Stimulated activated CD4-positive, alpha-beta T cell treated with anti-CD3 and anti-CD28 coated beads, Interleukin-1b, Interleukin-23, amount 100 ng/mL, for 1 hour (primary cell): ENCODE measurements at places on chromosomes 7 and 10.

- DNase-seq: no peak
These were observed 928 bp upstream of the CSTF2T start for GRCh38 chr10:51700228-51700817.

GRCh38 chr10:42836096-42836495, 53.5 kb downstream of the BMS1 start:
- no peak for DNase-seq

GRCh38 chr10:43070121-43071085, 6.5 kb upstream of the RET start:
- no peak for DNase-seq

DNA sequence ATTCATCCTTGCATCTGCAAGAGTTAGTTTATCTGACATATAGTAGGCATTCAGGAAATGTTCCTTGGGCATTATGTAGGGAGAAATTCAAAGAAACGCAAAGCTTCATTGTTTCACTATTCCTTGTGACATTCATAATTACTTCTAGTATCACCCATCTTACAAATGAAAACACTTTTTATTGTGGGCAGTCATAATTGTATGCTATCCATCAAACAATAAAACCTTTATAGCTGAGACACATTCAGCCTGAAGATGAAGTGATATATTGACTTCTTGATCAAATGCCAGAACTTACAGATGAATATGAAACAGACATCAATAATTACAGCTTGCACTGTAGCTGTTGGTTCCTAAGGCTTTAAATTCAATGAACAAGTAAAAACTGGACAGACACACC, 36.4 kb downstream of the FAM204A start:
- DNase-seq: no peak

DNA sequence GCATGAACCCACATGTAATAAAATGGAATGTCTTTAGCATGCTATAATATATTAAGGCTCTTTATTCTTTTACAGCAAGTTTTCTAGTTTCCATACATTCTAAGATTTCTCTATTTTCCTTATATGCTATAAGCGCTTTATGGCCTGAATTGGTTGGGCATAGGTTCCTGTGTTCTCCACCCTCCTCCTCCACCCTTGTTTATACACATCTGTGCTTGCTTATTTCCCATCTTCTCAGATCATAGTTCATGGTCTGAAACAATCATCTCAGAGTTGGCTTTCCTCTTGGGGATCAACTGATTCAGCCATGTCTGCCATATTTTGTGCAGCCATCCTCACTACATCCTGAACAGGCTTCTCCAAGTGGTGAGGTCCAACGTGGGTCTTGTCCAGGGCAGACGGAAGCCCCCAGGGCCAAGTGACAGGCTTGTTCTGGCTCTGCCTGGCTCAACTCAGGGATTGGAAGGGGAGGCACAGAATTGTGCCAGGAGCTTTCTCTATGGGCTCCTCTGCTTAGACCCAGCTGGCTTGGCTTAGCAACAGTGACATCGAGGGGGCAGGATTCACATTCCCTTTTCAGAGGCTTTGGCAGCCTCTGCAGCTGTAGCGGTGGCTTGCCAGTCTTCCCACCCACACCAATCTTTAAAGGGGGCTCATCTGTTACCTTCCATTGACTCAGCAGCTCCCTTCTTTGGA, 327.3 kb downstream of the PTEN start:
- no peak for DNase-seq

- no peak for DNase-seq
These were observed 149.4 kb downstream of the ZNF248 start for GRCh38 chr10:37707829-37708578.

DNA sequence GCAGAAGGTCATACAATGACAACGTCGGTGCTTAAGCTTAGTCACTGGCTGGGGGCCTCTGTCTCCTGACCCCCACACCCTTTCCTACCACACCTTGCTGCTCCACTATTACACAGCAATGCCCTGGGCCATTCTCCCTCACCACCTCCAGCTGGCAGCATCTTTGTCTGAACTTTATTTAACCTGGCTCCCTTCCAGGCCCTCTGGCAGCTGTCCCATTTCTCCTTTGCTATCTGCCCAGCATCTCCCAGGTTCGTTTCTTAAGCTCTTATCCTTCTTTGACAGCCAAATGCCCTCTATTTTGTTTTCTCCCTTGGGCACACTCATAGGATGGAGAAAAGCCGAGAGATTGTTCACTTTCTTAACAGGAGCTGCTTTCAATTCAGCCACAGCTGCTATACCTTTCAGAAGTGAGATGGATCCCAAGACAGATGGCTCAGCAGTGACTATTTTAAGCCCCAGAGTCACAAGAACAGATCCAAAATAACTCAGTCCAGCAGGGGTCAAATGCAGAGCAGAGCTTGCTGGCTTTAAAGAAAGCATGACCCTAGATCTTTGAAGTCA, 1277.1 kb upstream of the AUTS2 start:
- no peak for DNase-seq

GRCh38 chr7:30459591-30460245, 18.9 kb downstream of the NOD1 start:
- DNase-seq: no peak

DNA sequence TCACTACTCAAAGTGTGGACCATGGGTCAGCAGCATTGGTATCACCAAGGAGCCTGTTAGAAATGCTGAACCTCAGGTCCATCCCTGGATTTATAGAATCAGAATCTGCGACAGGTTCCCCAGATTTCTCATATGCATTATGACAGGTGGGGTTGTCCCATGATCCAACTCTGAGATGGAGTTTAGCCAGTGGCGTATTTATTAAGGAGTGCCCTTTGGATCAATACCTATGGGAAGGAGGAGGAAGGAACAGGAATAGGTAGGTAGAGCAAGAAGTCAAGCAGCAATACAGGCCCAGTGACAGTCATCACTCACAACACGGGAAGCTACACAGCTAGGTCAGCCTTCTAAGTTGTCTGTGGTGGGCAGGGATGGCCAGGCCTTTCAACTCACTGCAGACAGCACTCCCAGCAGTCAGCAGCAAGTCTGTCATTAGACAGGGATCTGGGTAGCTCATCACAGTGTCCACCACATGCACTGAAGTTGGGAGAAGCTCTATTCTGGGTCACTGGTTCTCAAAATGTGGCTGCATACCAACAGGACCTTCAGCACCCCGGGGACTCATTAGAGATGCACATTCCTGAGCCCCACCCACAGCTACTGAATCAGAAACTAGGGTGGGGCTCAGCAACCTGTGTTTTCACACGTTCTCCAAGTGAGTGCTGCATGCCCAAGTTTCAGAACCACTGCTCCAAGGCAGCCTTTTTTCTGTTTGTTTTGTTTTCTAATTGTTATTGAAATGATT, 532.3 kb upstream of the GALNT17 start:
- DNase-seq: no peak

DNA sequence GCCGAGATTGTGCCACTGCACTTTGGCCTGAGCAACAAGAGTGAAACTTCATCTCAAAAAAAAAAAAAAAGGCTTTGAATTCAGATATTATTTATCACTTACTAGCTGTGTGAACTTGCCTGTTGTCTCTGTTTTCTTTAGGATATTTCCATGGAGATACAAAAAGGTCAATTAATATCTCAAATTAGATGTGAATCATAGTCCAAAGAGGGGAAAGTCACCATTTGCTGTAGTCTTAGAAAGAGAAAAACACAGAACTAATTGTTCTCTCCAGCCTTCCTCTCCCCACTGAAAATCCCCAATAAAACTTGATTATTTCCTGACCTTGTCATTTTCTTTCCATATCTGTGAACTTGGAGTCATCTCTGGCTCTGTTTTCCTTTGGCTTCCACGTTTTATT, 21.2 kb downstream of the HEPACAM2 start:
- no peak for DNase-seq

- DNase-seq: no peak
These were observed 102.3 kb upstream of the NUPR2 start for GRCh38 chr7:56218510-56218909.

DNA sequence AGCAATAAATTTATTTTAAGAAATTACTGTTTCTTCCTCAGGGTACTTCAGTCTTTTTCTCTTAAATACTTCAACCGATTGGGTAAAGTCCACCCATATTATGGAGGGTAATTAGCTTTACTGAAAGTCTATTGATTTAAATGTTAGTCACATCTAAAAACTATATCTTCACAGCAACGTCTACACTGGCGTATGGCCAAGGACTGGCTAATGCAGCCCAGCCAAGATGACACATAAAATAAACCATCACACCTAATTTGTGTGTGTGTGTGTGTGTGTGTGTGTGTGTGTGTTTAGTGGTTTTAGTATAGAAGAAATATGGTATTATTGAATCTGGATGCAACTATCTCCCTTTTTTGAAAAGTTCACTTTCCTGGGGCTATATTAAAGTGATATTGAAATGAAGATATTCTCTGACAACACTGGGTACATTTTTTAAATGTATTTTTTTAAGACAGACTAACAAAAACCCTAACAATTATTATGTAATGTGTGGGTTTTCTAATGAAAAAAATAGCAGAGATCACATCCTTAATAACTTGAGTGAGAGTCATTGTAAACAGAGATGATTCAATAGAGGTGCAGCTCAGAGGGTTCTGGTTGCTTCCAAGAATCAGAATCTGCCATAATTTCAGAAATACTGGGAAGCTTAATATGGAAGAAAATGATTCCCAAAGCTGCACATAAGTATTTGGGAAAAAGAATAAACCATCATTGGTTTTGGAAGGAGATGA, 584.2 kb upstream of the MBL2 start:
- DNase-seq: no peak

DNA sequence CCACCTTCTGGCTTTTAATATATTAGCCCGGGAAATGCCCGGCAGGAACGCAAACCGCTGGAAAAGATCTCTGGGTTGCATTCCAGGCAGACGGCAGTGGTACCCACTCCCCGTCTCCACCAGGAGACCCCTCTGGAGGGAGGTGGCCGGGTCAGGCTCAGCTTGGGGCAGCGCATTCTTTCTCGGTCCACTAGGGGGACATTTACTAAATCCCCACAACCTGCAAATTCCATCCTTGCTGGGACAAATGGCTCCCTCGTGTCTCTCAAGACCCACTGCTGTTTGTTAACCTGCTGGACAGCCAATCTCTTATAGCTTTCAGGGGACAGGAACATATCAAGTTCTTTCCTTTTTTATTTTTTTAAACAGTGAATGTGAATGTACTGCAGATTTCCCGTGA, 45.8 kb upstream of the CARD11 start:
- DNase-seq: no peak
